Peyer's patch (tissue), 4 donors: ENCODE measurements at places on chromosomes 5 and 9. TPM values are rescaled to one million over a fixed set of nuclear protein-coding genes. Genes with fewer than 3 reads are reported as not detected.

GRCh38 chr5:178332210-178332641 is 99.6 kb upstream of the PHYKPL start:
- DNase-seq = no peak
- no peak overlapping the region for H3K27ac ChIP-seq
- no peaks in the 10 kb centered on the region for H3K27me3 ChIP-seq
- H3K4me3 ChIP-seq = no peak overlapping the region
- no peaks in the 10 kb centered on the region for H3K36me3 ChIP-seq

- H3K4me1 ChIP-seq = peaks cover 67% of the 10 kb centered on the region
- H3K27ac ChIP-seq = peak overlapping the region; percentile 78
- DNase-seq = no peak
- no peaks in the 10 kb centered on the region for H3K27me3 ChIP-seq
Observed at GRCh38 chr5:132473668-132474067, 16.9 kb downstream of the IRF1 start.

- H3K4me1 ChIP-seq = no peaks in the 10 kb centered on the region
- no peaks in the 10 kb centered on the region for H3K36me3 ChIP-seq
Observed at GRCh38 chr5:6803981-6804550, 90.8 kb downstream of the TENT4A start.

CDKN2B gene
- 15.7 TPM for total RNA-seq

CDKN2A gene
- not detected for total RNA-seq

MLANA gene
- total RNA-seq = not detected

DOK3 gene
- 7.8 TPM for total RNA-seq

DNA sequence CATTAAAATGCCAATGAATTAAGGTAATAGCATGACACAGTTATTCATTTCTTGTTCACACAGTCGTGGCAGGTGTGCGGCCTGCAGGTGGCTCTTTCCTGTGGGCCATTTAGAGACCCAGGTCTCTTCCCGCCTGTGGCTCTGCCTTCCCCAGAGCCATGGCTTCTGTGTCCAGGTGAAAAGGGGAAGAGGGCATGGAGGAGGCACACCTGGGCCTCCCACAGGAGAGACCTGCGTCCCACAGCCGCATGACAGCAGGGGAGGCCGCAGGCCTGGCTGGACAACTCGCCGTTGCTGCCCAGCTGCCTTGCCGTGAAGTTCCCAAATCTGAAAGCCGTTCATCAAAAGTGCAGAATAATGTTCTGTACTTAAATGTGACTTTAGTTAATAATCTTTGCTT is 14.4 kb upstream of the PLEKHG4B start:
- no peak for DNase-seq
- no peak overlapping the region for H3K27ac ChIP-seq
- no peak overlapping the region for H3K4me3 ChIP-seq

- DNase-seq = no peak
- H3K27me3 ChIP-seq = no peaks in the 10 kb centered on the region
- no peak overlapping the region for H3K4me3 ChIP-seq
- no peaks in the 10 kb centered on the region for H3K36me3 ChIP-seq
Observed at GRCh38 chr5:42855811-42856210, 44.1 kb upstream of the SELENOP start.

DNA sequence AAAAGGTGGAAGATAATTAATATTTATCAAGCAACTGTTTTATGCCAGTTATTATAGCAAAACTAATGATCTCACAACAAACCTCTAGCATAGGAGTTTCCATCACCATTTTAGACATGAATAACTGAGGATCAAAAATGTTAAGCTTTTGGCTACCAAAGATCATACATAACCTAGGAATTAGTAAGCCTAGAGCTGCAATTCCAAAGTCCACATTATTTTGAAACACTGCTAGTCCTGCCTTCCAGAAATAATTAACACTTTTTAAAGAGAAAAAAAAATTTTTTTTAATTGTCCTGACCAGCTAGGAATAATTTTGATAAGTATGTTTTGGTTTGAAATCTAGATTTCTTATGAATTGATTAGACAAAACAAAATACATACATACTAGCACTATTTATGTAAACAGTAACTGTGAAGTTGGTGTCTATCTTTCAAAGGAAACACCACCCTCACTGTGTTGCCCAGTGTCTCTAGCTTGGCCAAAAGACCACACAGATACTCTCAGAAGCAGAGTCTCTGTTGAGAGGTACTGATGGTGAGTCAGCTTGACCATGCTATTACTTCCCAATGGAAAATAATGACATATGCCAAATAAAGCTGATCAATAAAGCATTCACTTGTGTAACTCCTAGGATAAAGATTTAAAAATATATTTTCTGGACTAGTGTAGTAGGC is 422.4 kb downstream of the CCDC171 start:
- H3K4me3 ChIP-seq = no peak overlapping the region
- no peak overlapping the region for H3K27ac ChIP-seq
- H3K27me3 ChIP-seq = no peaks in the 10 kb centered on the region
- no peak for DNase-seq
- no peaks in the 10 kb centered on the region for H3K36me3 ChIP-seq
- no peaks in the 10 kb centered on the region for H3K4me1 ChIP-seq

ANKRD18B gene
- total RNA-seq = not detected

GRK6 gene
- 140 TPM for total RNA-seq
